CD4-positive, alpha-beta T cell treated with Interleukin-4 for 1 hour (primary cell): ENCODE measurements at places on chromosomes 12 and 14.

DNA sequence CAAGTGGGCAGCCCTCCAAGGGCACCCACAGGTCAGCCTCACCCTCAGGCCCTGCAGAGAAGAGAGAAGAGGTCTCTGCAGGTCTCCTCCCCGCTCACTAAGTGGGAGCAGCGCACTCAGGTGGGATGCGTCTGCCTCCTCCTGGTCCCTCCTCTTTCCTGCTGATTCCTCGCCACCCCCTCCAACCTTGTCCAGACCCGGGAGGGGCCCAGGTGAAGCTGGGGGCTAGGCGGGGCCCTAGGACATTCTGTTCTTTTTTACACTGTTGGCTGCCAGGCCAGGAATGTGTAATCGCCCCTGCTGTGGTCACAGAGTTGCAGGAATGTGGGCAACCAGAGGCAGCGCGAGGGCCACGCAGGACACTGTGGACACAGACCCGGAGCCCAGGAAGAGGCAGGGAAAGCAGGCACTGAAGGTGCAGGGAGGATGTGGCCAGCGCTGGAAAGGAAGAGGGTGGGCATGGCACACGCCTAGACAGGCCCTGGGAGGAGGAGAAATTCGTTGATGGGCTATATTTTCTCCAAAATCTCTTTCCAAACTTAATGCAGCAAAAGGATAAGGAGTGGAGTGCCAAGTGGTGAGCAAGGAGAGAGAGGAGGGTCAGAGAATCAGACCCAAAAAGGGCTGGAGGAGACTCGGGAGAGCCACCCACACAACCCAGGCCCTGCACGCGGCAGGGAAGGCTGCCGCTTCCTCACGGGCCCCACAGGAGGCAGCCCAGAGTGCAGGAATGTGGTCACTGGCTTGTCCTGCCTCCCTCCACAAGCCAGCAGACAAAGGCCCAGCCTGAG, 911 bp upstream of the SCNN1A start:
- DNase-seq: no peak

GRCh38 chr12:3827301-3828000, 45.7 kb downstream of the PARP11 start:
- DNase-seq: no peak

DNA sequence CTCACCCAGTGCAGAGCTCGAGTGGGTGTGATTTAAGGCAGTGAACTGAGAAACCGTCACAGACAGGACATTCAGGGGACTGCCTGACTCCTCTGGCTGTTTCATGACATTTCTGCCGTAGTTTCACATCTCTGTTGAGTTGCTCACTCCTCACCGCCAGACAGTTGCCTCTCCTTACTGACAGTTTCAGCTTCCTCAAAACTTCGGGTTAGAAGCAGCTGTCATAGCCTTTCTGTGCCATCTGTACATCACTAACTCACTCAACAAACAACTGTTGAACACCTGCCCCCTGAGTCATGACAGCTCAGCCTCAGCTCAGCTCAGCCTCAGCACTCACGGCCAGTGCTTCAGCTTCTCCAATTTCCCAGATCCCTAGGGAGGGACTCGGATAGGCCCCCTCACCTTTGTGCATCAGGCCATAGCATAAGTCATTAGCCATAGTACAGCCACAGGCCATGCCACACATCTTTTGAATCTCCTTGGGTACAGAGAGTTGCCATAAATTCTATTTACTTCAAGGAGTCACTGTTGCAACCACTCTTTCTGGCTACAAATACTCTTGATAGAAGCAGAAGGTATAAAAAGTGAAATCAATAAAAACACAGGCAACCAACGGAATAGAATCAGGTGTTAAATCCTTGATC, 6.2 kb upstream of the SLC15A4 start:
- peak; percentile 74 for DNase-seq

DNA sequence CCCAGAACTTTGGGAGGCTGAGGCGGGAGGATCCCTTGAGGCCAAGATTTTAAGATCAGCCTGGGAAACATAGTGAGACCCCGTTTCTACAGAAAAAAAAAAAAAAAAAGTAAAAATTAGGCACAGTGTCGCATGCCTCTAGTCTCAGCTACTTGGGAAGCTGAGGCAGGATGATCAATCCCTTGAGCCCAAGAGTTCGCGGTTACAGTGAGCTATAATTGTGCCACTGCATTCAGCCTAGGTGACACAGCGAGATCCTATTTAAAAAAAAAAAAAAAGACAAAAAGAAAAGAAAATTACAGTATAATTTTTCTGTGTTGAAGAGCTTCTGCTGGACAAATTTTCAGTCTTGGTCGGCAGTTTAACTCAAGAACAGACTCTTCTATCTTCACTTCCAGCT, 133.9 kb upstream of the FGD4 start:
- no peak for DNase-seq

DNA sequence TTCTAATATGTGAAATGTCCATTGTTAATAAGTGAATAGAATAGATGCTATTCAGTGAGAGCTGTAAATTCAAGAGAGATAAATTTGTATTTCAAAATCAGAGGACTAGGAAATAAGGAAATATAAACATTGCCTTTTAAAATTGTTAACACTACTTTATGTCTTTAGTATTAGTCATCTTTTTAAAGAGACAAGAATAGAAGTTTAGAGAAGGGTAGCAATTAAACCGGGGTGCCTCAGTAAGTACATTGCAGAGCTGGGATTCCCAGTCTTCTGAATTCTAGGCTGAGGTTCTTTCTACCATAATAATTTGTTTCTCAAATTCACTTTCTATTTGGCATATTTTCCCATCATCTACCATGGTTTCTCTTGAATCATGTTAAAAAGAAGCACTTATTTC, 498.6 kb downstream of the SLC16A7 start:
- no peak for DNase-seq

DNA sequence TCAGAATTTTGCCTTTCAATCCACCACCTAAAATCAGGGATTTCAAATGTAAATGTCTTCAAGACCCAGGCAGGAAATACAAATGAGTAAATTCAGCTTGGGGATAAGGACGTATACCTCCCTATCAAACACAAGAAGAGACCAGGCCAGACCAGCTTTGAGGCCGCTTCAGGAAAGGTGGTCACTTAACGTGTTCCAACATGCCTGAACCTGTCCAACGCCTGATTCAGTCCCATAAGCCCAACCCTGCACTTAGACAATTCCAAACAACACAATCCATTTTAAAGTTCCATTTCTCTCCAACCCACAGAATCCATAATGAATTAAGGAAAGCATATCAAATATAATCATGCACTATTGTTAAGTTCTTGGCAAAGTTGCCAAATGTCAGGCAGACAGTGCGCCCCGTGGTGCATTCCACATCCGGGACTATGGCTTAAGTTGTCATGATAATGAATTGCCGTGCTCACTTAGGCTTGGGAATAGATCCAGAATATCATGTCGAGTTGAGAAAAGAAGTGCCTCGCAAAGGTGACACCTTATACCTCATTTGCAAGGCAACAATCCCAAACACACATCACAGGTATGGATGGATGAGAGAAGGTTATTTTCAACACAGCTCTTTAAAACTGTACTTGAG, 35.5 kb downstream of the CCDC60 start:
- no peak for DNase-seq

DNA sequence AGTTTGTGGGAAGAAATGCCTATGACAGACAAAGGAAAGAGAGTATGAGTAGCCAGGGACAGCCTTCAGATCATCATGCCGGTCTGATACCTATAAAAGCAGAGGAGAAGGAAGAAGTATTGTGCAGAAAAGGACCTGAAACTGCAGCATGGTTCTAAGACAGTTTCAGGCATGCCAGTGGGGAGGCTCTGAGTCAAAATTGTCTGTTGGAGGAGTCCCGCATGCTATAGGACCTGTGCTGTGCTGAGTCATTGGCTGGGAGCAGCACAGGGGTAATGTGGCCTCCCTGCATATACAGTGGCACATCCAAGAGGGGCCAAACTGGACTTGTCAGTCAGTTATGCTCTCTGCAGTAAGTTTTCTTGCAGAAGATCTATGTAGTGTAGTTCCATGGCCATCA, 40.7 kb downstream of the NEUROD4 start:
- DNase-seq: no peak

- DNase-seq: no peak
Observed at GRCh38 chr12:62898526-62898925, 36.4 kb downstream of the PPM1H start.

- no peak for DNase-seq
Observed at GRCh38 chr14:70794294-70794693, 15.0 kb downstream of the MAP3K9 start.

DNA sequence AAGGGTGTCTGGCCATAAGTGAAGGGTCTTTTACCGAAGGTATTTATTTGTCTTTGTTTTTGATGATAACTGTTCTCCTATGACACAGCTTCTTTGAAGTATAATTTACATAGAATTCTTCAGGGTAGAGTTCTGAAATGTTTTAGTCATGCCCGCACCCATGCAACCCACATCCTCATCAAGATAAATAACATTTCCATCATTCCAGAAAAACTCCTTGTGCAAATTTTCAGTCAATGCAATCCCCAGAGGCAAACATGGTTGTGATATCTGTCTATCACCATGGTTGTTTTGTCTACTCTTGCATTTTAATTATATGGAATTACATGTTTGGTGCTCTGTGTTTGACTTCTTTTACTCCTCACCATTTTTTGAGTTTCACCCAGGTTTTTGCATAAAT, 837.8 kb downstream of the AACS start:
- DNase-seq: no peak
